ENCODE measurements at places on chromosomes 13 and 19.
A peak's percentile ranks its signal among the peaks of the same experiment; 100 is the strongest.

DNA sequence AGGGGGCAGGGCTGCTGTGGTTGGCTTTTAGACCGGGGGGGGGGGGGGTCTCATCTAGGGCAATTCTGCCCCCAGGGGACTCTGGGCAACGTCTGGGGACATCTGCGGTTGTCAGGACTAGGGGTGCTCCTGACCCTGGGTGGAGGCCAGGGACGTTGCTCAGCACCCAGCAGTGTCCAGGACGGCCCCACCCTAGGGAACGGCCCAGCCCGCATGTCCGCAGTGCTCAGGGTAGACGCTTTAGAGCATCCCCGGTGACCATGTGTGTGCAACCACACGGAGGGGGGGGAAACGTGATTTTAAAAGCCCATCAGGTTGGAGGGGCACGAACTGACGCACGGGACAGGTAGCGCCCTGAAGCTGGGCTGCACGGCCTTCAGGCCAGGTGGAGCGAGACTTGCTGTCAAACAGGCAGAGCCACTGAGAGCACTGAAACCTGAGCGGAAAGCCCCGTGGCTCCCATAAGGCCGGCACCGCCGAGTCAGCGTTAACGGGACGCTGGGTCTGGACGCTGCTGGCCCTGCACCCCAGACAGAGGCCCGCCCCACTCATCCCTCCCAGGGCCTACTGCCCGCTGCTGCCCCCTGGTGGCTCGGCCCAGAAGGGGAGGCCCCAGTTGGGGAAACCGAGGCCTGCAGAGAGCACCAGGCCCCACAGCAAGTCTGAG is 8.3 kb downstream of the CACTIN start:
- DNase-seq: peak; percentile 28

GRCh38 chr13:102993348-102993747 is 72.9 kb downstream of the SLC10A2 start:
- DNase-seq: no peak

DNA sequence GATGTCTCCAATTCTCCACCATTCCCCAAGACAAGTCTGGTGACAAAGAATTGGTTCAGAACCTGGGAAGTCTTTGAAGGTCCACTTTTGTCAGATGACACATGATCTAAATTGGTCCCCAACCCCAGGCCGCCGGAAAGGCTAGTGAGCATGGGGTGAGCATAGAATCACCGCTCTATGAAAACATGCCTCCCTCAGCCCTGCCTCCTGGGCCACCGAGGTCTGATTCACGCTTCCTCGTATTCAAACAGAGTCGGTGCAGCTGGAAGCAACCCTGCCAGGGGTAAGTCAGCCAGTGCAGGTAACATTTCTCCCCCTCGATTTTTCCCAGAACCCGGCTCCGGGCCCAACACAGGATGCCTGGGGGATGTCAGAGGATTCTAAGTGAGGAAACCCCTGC is 33.9 kb upstream of the KLF2 start:
- no peak for DNase-seq

DNA sequence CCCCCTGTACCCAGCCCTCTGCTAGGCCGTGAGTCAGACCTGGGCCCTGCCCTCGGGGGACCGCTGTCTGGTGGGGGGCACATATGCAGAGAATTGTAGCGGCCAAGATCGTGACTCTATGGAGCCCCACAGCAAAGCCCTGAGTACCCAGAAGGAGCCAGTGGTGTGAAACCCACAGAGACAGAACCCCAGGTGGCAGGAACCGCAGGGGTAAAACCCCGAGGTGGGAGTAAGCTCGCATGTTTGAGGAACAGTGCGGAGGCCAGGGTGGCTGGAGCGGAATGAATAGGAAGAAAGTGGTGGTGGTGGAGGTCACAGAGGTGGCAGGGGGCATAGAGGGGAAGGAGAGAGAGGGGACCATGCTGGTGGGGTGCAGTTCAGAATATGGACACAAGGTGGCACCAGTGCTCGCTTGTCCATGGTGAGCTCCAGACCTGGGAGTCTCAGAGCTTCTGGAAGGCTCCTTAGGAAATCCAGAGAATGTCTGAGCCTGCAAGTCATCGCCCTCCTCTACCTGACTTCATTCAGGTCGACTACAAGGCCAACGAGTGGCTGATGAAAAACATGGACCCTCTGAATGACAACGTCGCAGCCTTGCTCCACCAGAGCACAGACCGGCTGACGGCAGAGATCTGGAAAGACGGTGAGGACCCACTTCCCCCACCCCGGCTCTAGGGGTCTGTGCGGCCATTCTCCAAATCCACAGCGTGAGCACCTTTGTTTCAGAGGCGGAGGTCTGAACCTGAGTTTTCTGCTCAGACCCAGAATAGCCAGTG is 48.9 kb downstream of the MYH14 start:
- no peak for DNase-seq

- DNase-seq: no peak
Measured at GRCh38 chr19:7516878-7517277, 975 bp downstream of the ZNF358 start.
